Activated T-helper 9 cell treated with anti-CD3 and anti-CD28 coated beads, Interleukin-2, amount 50 U/mL, for 16 hours (primary cell): ENCODE measurements at places on chromosomes 6 and 20.

DNA sequence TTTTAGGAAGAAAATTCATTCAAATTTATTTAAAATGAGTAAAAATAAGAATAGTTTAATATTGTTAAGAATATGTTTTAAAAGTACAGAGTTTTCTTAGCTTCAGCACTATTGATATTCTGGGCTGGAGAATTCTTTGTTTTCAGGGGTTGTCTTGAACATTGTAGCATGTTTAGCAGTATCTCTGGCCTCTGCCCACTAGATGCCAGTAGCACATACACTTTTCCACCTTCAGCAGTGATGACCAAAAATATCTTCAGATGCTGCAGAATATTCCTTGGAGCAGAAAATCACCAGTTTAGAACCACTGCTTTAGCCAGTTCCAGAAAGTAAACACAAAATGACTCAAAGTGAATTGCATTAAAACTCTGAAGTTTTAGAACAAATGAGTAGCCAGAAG is 19.4 kb upstream of the SDHAF4 start:
- no peak for DNase-seq

DNA sequence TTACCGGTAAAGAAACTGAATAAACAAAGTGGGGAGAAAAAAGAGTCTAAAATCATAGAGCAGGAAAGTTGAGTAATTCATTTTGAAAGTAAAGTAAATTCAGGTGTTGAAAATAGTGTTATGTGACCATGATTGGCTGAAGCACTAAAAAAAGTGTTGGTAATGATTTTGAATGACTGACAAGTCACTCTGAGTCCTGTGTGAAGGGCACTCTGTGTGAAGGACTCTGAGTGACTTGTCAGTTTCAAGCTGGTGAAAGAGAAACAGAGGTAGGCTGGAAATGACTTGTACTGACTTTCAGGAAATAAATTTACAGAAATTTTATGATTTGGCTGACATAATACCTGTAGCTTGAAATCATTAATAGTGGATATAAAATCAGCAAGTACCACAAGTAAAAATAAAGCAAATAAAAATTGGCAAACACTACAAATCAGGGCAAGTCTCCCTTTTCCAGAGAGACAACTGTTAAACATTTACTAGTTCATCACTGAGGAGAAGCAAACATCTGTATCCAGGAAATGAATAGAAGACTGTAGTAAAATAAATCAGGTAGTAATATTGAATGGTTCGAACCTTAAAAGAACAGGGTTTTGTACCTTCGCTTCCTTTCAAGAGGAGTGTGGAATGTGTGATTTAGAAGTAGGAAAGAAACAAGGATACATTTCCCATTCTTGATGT is 630.6 kb downstream of the GRIK2 start:
- no peak for DNase-seq

DNA sequence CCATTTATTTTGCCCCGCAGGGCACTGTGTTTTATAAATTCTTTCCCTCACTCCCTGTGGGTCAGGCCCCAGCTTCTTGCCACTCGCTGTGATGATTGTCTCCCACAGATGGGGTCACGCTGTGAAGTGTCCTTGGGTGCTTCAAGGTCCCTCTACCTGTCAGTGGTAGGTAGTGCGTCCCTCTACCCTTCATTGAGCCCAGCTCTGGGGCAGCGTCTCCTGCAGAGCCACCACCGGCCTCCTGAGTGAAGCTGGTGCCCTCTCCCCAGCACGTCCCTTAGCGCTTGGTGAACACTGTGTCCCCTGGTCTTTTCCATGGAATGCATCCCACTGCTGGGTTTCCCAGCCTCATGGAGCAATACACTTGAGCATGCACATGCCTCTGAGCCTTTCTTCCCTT is 108.2 kb downstream of the NRN1 start:
- no peak for DNase-seq

- DNase-seq, result no peak
Measured at GRCh38 chr6:134177236-134177635, 124.8 kb upstream of the SLC2A12 start.

DNA sequence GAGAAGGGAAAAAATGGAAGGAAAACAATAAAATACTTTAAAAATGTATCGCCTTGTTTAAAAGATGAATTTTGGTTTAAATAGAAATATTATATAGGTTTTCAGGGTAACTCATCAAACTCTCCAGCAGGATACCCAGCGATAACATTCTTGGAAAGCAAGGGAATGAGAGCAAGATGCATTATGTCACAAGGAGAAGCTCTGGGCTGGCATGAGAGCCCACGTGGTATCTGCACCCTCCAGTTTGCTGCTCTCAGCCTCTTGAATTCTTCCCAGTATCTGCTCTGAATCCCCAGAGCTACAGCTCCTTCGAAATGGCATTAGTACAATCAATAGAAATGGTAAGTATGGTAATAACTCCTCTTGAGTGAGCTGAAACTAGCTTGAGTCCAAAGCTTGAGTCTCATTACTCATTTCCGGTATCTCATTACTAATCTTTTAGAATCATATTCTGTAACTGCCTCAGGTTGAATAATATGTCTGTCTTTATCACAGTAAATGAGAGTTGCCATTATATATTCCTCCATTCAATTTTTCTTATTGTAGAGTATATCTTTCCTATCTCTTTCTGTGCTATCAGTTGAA is 4.9 kb upstream of the TMEM242 start:
- DNase-seq, result no peak

GRCh38 chr6:106163446-106163965 is 77.4 kb downstream of the PRDM1 start:
- peak; percentile 31 for DNase-seq

DNA sequence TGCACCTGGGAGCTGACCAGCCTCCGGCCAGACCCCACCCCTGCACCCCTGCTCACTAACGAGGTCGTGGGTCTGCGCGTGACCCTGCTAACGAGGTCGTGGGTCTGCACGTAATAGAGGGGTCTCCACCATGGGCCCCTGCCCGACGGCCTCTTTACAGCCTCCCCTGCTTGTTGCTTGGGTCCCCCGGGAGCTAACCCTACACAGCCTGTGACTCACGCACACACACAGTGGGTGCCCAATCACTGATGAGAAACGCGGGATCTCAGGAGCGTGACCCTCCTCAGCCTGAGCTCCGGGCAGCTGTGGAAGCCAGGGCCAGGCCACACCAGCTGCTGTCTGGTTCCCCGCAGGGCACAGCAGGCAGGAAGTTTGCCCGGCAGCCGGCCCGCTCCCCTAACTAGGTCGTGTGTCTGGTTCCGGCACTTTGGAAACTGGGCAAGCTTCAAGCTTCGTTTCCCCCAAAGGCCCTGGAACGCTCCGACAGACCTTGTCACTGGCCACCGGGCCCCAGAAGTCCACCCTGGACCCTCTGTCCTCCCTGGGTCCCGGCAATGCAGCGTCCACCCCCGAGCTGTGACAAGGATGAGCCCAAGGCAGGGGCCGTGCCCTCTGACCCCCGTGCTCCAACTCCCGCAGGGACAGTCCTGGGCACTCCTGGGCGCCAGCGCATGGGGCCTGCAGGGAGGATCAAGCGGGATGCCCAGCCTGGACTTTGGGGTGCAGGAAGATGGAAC is 767 bp downstream of the PTK6 start:
- no peak for DNase-seq

DNA sequence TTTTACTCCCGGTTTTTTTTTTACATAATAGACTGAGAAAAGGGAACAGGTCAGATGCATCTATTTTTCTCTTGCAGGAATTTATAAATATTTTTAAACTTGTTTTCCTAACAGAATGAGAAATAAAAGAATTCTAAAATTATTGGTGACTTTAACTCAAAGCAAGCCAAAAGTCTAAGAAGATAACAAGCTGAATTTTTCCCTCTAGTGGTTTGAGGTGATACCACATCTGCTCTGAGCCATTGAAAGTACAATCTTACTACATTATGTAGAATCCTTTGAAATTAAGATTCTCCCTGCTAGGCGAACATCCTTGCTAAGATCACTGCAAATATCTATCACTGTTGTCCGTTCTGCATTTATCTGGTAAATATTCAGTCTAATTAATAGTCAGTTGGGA is 10.7 kb upstream of the STMND1 start:
- DNase-seq, result no peak

DNA sequence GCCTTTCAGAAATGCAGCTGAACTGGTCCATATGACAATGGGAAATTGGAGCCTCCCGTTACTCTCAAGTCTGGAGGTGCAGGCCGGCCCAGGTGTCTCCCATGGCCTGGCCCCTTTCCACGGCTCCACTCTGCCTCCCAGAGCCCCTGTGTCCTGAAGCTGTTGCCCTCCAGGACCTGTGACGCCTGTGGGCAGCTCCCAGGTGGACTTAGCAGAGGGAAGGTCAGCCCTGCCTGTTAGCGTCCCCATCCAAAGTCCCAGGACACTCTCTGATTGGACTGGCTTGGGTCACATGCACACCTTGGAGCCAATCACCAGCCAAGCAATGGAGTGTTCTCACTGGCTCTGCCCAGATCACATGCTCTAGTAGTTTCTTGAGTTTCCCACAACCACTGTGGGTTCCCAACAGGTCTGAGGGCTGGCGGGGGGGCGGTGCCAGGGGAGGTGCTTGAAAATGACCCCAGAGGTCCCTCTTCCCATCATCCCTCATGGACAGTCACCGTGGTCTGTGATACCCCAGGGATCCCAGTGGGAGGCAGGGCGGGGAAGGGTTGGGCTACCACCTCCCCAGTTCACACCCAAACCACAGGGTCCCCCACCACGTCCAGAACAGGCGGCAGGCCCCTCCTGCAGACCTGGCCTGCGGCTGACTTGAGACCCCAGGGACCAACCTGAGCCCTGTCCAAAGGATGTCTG is 135.6 kb downstream of the TAF4 start:
- no peak for DNase-seq

GRCh38 chr6:134398453-134398852 is 80.5 kb upstream of the SGK1 start:
- no peak for DNase-seq

DNA sequence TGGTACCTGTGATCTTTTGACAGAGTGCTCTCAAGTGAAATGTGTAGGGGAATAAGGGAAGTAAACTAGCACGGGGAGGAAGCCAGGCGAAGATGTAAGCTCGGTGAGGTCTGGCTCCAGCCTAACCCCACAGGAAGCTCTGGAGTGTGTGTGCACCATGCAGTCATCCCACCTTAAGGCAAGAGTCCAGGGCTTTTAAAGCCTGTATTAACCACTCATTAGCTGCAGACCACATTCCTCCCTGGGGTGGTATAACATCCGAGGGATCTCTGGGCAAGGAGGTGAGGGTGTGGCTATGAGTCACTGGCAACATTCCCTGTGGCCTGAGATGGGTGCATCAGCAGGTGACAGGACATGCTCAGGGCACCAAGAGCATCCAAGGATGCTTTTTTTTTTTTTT is 12.5 kb upstream of the RANBP9 start:
- DNase-seq, result no peak

DNA sequence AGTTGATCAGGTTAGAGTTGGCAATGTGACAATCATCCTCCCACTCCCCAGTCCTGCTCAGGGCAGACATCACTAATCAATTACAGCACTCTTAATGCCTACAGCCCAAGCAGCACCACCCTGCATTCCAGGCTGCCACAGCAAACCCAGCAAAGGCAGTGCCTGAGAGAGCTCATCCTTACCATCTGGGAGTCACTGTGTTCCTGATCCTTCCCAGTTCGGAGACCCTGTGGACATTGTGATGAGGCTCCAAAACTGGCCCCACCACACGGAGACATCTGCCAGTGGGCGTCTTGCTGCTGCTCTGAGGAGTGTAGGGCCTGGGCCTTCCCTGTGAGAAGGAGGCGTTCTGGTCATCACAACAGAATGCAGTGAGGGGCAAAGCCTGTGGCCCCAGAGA is 216.5 kb upstream of the CST7 start:
- DNase-seq, result no peak

GRCh38 chr20:59439243-59439642 is 138.8 kb downstream of the EDN3 start:
- no peak for DNase-seq

DNA sequence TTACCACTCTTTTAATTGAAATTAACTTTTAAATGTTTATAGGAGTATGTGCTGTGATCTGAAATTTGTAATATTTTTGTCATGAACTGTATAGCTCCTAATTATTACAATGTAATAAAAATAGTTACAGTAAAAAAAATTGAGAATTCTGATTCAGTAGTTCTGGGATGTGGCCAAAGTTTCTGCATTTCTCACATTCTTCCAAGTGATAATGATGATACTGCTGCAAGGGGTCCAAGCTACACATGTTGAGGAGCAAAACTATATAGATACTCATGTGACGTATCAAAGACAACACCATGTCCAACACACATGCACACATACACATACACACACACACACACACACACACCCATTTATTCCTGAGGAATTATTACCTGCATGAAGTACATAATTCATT is 71.0 kb upstream of the FAM83B start:
- DNase-seq, result no peak

- no peak for DNase-seq
Measured at GRCh38 chr6:106849676-106850332, 124.7 kb downstream of the CD24 start.

- DNase-seq, result no peak
Measured at GRCh38 chr6:108658174-108658573, 97.5 kb downstream of the FOXO3 start.

DNA sequence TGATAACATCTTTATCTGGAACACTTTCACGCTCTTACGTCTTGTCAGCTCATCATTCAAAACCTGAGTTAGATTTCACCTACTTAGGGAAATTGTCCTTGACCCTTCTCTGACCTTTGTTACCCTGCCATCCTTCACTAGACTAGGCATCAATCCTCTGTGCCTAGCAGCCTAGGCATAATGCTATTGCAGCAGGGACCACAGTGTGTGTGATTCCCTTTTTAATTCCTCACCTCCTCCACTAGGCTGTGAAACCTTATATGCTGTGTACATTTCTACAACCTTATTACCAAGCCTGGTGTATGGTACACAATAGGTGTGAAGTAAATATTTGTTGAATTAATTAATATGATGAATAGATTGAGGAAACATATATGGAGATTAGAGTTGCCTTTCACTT is 66.7 kb upstream of the DEFB112 start:
- DNase-seq, result no peak

- no peak for DNase-seq
Measured at GRCh38 chr6:105869835-105870440, 216.2 kb upstream of the PRDM1 start.

GRCh38 chr6:122511193-122511924 is 39.8 kb upstream of the SERINC1 start:
- DNase-seq, result no peak

DNA sequence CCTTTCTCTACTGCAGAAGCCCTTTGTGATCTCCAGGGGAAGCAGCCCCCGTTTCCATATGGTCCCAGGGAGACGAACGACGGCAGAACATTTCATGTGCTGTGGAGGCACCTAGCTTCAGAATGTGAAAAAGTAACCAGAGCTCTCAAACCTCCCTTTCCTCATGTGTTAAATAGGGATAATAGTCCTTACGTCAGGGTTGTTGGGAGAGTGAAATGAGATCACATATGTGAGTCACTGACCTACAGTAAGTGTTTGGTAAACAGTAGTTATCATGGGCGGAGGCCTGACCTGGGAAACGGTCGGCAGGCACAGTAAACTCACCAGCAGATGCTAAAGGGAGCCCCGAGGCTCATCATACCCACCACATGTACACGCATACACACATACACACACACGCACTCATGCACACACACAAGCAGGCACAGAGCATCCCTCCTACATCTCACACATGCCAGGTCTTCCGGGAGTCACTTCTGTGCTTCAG is 89.7 kb downstream of the LY86 start:
- DNase-seq, result no peak
